ENCODE measurements at places on chromosomes 6 and 20. TPM values are rescaled to one million over a fixed set of nuclear protein-coding genes. Genes with fewer than 3 reads are reported as not detected.

DNA sequence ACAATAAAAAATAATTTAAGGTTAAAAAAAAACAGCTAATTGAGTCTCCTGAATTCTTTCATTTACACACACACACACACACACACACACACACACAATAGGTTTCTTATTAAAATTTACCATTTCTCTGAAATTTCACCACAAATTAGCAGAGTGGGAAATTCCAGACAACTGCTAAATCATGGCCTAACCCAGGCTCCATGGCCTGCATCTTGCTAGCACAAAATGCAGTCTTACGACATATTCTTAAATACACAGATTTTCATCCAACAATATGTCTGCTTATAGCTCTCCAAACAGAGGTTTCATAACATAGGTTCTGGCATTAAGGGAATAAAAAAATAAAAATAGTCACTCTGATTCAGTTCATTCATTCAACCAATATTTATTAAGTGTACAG is 46.9 kb downstream of the SOD2 start:
- DNase-seq = no peak

- peak; percentile 12 for DNase-seq
Measured at GRCh38 chr6:63923139-63923739, 287.6 kb downstream of the PHF3 start.

Gene ZSCAN9
- 18.6 TPM for total RNA-seq

GRCh38 chr20:4726710-4727397 is 5.1 kb downstream of the PRND start:
- no peak for DNase-seq

- no peak for DNase-seq
Measured at GRCh38 chr6:25013246-25013645, 77.5 kb upstream of the RIPOR2 start.

Measured in glomerular endothelial cell (primary cell).